ENCODE measurements at places on chromosomes 6 and 20. TPM values are rescaled to one million over a fixed set of nuclear protein-coding genes. Genes with fewer than 3 reads are reported as not detected.

CDH4 gene
- 0.06 TPM for total RNA-seq

ADISSP gene
- total RNA-seq, result 44.9 TPM

TMEM14B gene
- total RNA-seq, result 68.8 TPM

GRCh38 chr20:16158090-16158975, 414.9 kb downstream of the KIF16B start:
- DNase-seq, result peak; percentile 5
- H3K27me3 ChIP-seq, result no peaks in the 10 kb centered on the region
- H3K36me3 ChIP-seq, result no peaks in the 10 kb centered on the region
- H3K4me1 ChIP-seq, result no peaks in the 10 kb centered on the region
- no peak overlapping the region for H3K27ac ChIP-seq

- H3K36me3 ChIP-seq, result no peaks in the 10 kb centered on the region
- H3K27ac ChIP-seq, result no peak overlapping the region
- no peak overlapping the region for H3K4me3 ChIP-seq
- H3K4me1 ChIP-seq, result peaks cover 16% of the 10 kb centered on the region
These were observed 50.1 kb upstream of the ARMC2 start for GRCh38 chr6:108797951-108798669.

- H3K36me3 ChIP-seq, result no peaks in the 10 kb centered on the region
- no peaks in the 10 kb centered on the region for H3K4me1 ChIP-seq
- H3K4me3 ChIP-seq, result no peak overlapping the region
- H3K27ac ChIP-seq, result no peak overlapping the region
- no peaks in the 10 kb centered on the region for H3K27me3 ChIP-seq
- DNase-seq, result no peak
These were observed 5.2 kb downstream of the MBOAT1 start for GRCh38 chr6:20207088-20207418.

DNA sequence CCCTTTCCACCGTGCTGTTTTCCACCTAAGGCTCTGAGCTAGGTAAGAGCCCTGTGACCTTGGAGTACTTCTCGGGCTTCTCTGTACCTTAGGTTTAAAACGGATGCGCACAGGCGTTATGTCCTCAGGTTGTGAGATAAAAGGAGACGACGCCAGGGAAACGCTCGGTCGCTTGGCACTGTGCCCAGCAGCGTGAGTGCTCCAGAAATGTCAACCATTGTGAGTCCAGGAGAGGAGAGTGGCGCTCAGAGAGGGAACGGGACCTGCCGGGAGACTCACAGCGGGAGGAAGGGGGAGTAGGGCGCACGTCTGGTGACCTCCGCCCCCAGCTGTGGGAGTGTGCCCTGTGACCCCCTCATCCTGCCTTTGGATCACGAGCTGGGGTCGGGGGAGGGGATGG, 33.8 kb upstream of the SCRT2 start:
- H3K27me3 ChIP-seq, result 0 out of 2 replicates have a peak, but pooled peaks cover 5% of the 10 kb centered on the region
- no peaks in the 10 kb centered on the region for H3K36me3 ChIP-seq
- no peaks in the 10 kb centered on the region for H3K4me1 ChIP-seq
